ENCODE measurements at places on chromosomes 2 and 18.

DNA sequence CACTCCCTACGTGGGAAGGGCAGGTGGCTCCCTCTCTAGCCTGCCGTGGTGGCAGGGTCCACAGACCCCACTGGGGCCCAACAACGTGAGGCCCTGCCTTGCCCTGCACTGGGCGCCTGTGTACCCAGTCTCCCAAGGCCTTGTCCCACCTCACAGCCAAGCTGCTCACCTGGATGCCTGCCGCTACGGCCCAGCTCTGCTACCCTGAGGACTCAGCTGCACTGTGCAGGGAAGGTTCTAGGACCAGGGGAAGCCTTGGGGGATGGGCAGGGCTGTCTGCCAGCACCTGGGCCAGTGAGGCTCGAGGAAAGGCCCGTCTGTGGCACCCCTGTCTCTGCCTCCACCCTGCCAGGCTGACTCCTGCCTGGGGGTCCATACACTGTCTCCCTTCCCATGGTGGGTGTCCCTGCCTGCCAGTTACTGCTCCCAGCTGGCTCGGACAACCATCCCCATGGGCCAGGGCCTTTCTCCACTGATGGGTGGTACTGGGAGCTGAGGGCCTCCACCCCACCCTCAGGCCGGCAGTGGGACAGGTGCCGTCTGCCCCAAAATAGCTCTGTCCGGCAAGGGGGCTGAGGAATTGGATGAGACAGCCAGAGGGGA lies 33.2 kb downstream of the HS6ST1 start:
- DNase-seq: no peak

- DNase-seq: no peak
These were observed 122.3 kb downstream of the HRH4 start for GRCh38 chr18:24582771-24583170.

GRCh38 chr18:808086-808485 lies 4.0 kb downstream of the YES1 start:
- DNase-seq: no peak

- no peak for DNase-seq
These were observed 274.0 kb downstream of the NDUFA10 start for GRCh38 chr2:239750929-239751678.

Measured in stimulated activated CD4-positive, alpha-beta T cell treated with anti-CD3 and anti-CD28 coated beads, Interleukin-1b, Interleukin-23, amount 100 ng/mL, for 1 hour (primary cell).